ENCODE measurements at places on chromosomes 16 and 17.

GRCh38 chr17:69450131-69450530 is 35.6 kb downstream of the MAP2K6 start:
- DNase-seq: no peak

DNA sequence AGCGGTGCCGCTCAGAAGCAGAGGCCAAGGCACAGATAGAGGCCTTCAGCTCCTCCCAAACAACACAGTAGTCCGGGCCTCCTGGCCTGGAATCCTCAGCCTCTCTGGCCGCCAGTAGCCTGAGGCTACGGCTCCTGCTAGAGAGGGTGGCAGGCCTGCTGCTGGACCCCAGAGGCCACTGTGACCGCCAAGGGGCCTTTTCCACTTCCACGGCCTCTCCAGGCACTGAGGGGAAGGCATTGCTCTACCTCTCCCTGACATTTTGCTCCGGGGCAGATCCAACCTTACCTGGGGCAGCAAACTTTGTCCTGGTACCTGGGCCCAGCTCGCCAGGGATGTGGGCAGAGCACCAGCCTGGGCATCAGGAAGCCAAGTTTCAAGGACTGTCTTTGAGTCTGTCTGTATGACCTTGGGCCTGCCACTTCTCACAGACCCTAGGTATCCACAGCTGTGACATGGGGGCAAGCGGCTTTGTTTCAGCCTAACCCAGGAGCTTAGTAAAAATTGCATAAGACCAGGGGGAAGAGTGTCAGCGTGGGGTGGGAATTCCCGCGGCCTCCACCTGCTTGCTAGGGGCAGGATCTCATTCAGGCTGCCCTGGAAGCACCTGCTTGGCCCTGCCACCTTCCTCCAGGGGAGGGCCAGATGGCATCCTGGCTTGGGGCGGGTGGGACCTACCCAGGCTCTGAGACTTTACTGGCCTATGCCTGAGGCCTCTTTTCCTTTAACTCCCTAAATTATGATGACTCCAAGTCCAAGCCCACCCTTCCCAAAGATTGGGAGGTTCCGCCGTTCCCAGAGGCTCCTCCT is 33.2 kb downstream of the ADGRG5 start:
- DNase-seq: no peak

DNA sequence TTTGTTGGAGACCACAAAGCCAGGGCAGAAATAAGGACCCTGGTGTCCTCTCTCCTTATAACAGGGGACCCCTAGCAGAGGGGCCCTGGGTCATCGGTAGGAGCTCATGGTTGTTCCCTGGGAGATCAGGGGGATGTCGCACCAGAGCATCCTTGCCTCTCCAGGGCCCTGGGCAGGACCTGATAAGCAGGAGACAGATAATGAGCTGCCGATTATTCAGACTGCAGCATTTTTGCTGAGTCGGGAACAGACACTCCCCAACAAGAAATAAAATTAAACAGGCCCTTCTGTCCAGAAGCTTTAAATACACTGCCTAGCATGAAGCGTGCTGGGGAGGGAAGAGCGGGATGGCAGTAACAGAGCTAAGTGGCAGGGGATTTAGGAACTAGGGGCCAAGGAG is 15.4 kb upstream of the GFAP start:
- DNase-seq: no peak

DNA sequence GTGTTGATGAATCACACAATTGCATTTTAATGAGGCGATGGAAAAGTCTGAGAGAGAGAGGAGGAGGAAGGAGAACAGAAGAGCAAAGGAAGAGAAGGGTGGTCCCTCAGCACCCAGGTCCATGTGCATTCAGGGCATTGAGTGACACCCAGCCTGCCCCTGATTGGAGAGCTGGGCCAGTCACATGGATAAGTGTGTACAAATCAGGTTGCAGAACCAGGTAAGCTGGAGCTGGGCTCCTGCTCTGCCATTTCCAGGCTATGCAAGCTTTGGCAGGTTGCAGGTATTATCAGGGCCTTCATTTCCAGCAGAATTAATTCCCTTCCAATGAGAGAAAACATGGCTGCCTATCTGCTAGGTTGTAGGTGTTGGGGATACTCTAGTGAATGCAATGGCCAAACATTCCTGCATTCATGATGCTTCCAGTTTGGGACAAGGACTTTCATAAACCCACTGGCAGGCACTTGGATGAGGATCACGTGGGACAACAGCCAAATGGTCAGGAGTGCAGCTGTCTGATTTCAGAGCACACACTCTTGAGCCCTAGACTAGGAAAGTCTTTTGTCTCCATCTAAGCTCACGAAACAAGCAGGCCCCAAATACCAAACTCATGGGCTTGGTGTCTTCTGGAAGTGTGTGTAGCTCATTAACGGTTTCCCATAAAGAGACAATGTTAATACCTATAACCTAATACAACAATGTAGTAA is 577.9 kb upstream of the CDH5 start:
- DNase-seq: no peak

- no peak for DNase-seq
Measured at GRCh38 chr16:22139008-22139407, 23.3 kb upstream of the SDR42E2 start.

DNA sequence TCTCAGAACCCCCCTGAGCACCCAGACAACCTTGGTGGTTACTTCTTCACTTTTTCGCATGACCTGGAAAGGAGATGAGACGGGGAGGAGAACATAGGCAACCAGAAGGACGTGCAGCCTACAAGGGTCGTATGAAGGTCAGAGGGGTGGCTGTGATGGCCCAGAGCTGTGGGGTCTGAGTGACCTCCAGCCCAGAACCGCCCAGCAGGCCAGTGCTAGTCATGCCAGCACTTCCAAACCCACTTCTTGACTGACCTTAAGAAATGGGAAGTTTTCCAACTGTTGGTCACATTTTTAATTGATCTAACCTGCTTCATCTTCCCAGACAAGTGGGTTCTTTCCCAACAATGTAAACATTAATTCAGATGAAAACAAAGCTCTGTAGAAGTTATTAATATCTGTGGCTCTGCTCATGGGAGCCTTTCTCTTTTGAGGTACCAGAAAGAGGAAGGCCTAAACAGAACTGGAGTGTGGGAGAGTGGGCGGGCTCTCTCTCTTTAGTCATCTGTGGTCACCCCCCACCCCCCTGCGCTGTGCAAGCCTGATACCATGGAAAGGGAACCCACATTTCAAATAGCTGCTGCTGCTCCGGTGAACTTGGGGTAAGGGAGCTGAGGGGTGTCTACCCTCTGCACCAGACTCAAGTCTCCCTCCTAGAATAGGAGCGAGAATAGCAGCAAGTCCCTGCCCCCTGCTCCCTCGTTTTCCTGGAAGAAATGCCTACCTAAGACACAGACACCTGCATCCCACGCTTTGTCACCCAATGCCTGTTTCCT is 101.6 kb downstream of the RAB11FIP4 start:
- DNase-seq: no peak

- DNase-seq: peak; percentile 50
Measured at GRCh38 chr16:6573577-6573976, 759.1 kb upstream of the RBFOX1 start.

DNA sequence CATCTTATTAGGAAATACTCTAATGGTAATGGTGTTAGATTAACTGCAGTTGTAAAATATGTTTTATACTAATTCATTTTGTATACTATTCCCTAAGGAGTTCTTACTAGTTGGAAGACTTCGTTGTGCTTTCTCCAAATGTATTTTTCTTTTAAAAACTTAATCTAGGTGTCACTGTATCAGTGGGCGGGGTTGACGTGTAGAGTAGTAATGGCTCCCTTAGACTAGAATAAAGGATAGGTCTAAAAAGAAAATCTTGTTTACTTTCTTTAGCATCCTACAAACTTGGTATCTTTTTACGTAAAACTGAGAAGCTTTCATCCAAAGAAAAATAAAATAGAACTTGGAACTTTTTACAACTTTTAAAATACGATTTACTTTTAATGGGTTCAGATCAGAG is 55.0 kb upstream of the MRC2 start:
- no peak for DNase-seq

GRCh38 chr17:55062921-55063320 is 94.4 kb downstream of the STXBP4 start:
- DNase-seq: no peak

- no peak for DNase-seq
Measured at GRCh38 chr16:53211253-53211652, 156.5 kb downstream of the CHD9 start.

- DNase-seq: peak; percentile 59
Measured at GRCh38 chr16:71846431-71846830, 655 bp downstream of the ATXN1L start.

DNA sequence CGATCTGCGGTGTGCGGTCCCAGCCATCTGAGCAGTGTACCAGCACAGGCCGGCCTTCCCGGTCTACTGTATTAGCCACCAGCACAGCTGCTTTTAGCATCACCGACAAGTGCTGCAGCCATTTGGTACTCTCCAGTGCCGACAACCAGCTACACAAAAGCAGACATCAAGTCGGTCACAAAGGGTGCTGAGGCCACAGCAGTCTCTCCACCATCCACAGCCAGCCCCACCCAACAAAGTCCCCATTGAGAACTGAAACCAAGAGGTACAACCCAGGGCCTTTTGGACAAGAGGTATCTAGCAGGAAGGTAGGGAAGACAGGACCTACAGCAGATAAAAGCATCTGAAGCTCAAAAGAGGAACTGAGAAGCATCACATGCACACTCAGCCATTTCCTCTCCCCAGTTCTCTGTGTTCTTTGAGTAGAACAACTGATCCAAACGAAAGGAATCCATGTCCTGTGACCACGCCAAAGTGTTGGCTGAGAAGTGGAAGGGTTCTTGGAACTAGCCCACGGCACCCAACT is 9.5 kb downstream of the MTMR4 start:
- peak; percentile 91 for DNase-seq

- peak; percentile 48 for DNase-seq
Measured at GRCh38 chr17:37833237-37833859, 88.5 kb upstream of the HNF1B start.

- DNase-seq: peak; percentile 33
Measured at GRCh38 chr16:82368041-82368440, 198.0 kb upstream of the MPHOSPH6 start.

- no peak for DNase-seq
Measured at GRCh38 chr17:43328650-43329049, 70.1 kb upstream of the ARL4D start.

GRCh38 chr17:27466743-27467375 is 10.6 kb downstream of the KSR1 start:
- no peak for DNase-seq

DNA sequence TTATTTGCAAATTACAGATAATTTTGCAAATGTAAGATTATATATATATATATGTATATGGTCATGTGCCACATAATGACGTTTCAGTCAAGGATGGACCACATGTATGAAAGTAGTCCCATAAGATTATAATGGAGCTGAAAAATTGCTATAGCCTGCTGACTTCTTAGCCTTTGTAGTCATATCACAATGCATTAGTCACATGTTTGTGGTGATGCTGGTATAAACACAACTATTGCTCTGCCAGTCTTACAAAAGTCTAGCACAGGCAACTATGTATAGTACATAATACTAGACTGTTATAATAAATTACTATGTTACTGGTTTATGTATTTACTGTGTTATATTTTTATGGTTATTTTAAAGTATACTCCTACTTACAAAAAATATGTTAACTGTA is 444.3 kb downstream of the KCNJ2 start:
- no peak for DNase-seq

GRCh38 chr17:19019041-19019941 is 14.7 kb upstream of the FAM83G start:
- no peak for DNase-seq

DNA sequence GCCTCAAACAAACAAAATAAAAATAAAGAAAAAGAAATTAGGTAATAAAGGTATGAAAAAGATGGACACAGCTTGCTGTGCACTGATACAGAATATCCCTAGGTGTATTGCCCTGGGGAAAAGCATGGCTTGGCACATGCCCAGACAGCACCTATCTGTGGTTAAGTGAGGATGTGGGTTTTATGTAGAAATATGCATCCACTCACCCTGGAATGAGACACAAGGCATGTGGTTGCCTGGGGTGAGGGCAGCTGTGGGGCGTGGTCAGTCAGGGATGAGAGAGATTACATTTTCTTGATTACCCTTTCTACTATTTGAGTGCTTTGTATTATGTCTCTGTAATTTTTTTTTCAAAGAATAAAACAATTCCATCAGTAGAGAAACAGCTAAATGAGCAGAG is 6.9 kb downstream of the PLLP start:
- DNase-seq: peak; percentile 91

DNA sequence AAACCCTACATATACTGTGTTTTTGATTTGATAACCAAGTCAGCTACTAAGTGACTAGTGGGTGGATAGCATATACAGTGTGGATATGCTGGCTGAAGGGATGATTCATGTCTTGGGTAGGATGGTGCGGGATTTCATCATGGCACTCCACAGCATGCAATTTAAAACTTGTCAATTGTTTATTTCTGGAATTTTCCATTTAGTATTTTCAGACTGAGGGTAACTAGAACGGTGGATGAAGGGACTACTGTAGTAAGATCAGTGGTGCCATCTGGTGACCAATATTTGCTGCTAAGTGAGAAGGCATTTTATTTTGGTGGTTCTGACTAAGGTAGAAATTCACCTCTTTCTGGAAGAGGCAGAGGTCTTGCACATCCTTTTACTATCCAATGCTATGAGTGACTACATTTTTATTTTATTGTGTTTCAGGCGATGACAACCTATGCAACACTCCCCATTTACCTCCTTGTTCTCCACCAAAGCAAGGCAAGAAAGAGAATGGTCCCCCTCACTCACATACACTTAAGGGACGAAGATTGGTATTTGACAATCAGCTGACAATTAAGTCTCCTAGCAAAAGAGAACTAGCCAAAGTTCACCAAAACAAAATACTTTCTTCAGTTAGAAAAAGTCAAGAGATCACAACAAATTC is 3.1 kb downstream of the CDC6 start:
- DNase-seq: peak; percentile 65

- DNase-seq: no peak
Measured at GRCh38 chr17:18156171-18156975, 27.3 kb upstream of the ALKBH5 start.

GRCh38 chr17:67441052-67441895 is 64.2 kb downstream of the PITPNC1 start:
- no peak for DNase-seq

DNA sequence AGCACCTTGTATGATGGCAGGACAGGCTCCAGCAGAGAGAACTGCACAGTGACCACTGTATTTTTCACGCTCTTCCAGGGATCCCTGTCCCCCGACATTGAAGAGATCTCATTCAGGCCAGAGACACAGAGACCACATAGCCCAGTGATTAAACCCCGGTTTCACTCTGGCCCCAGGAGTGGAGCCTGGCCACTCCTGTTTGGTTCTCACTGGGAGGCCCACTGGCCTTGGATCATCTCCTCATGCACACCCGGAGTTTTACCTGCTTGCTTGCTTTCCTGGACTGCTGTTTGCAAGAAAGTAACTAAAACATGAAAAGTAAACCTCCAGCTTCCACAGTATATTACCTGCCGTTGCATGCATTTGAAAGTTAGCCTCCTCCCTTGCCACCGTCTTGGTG is 13.2 kb upstream of the CLEC18C start:
- DNase-seq: no peak

DNA sequence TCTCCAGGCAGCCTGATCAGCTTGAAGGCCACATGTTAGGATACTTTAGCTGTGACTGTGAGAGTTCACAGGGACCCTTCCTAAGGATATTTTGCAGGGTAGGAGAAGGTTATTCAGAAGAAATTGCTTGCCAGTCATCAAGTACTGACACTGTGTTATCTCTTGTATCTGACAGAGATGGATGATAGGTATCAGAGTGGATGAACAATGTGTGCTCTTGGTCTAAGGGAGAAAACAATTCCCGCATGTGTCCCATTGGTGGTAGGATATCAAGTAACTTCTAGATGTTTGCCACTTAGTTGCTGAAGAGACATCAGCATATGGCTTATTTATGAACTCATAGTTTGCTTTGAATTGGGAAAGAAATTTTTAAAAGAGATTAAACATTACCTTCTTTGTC is 219.3 kb downstream of the SPECC1 start:
- DNase-seq: no peak

GRCh38 chr17:9343516-9343915 is 232.1 kb downstream of the STX8 start:
- DNase-seq: no peak
